ENCODE measurements at places on chromosomes 3 and 15.

DNA sequence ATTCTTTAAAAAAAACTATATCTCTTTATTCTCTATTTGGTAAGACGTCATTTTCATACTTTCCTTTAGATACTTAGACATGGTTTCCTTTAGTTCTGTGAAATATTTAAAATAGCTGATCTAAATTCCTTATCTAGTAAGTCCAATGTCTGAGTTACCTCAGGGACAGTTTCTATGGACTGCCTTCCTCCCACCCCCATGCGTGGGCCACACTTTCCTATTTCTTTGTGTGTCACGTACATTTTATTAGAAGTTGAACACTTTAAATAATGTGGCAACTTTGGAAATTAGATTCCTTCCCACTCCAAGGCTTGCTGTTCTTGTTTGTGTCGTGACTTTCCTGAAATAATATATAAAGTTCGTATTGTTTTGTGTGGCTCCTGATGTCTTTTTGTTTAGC lies 260.7 kb downstream of the EDEM1 start:
- DNase-seq, result no peak

DNA sequence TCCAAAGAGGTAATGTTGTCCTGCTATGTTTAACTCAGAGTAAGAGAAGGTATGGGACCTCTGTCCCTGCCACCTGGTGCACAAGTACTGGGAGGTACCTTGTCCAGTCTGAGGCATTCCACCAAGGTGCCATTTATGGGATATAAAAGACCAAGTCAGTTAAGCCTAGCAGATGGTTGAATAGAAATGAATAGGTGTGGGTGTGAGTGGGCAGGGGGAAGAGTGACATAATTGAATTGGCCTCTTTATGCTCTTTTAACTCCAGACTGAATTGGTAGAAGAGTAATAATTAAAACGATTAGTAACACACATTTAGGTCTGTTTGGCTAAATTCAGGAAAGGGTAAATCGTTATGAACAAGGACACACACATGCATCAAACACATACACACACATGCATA lies 562 bp downstream of the ADGRG7 start:
- DNase-seq, result no peak

DNA sequence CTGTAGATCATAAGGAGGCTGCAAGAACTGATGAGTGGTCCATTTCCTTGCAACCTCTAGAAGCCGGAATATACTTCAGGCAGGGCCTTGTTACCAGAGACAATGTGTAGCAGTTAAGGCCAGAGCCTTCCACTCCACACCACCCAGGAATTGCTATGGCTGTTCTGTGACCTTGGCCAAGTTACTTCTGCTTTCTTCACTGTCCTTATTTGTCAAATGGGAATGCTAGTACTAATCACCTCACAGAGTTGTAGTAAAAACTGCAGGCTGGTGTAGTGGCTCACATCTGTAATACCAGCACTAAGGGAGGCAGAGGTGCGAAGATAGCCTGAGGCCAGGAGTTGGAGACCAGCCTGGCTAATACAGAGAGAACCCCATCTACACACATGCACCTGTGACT lies 28.7 kb upstream of the RPN1 start:
- DNase-seq, result no peak

GRCh38 chr15:36691579-36692357 lies 112.3 kb downstream of the CDIN1 start:
- DNase-seq, result no peak

DNA sequence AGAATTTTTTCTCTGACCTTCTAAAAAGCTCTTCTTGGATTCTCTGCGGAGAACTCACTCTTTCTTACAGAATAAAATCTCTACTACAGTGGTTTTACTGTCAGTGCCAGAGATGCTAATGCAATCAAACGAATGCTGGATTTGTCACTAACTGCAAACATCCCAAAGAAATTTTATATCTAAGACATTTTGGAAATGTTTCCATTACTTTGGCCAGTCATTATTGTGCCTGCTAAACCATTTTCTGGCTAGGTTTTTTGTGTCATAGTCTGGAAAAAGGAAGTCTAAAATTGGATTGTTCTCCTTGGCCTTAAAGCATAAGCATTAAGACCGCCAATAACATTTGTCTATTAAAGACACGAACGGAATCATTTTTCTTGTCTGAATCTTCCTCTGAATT lies 54.0 kb downstream of the PLOD2 start:
- DNase-seq, result no peak

DNA sequence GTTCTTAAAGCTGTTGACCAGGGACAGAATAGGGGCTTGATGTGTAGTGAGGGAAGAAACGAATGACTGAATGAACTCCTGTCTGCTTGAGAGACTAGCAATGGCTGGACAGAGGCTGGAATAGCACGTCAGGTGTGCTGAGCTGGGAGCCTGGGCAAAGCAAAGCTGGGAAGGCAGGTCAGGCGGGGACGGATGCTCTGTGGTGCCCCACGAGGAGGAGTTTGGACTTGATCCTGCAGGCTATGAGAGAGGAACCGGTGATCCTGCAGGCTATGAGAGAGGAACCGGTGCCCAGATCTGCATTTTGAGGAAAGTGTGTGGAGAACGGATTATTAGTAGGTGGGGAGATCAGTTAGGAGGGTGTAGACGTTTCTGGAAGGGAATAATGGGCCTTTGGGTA lies 31.3 kb upstream of the PSTPIP1 start:
- no peak for DNase-seq

DNA sequence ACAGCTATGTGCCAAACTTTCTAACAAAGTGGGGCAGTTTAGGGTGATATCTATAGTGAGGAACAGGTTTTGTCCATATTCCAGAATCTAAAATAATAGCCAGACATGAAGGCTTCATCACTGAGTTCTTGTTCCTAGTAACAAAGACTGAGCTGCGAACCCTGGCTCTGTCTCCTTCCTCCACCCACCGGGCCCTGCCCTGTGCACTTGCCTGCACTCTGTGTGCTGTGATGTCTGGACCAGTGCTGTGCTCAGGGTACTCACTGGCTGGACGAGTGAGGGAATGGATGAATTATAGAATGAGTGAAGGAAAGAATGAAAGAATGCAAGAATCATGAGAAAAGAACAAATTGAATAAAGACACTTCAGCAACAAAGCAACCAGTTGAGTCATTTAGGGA lies 8.9 kb upstream of the NMNAT3 start:
- no peak for DNase-seq

GRCh38 chr3:72520690-72521308 lies 327.4 kb downstream of the SHQ1 start:
- peak; percentile 15 for DNase-seq

DNA sequence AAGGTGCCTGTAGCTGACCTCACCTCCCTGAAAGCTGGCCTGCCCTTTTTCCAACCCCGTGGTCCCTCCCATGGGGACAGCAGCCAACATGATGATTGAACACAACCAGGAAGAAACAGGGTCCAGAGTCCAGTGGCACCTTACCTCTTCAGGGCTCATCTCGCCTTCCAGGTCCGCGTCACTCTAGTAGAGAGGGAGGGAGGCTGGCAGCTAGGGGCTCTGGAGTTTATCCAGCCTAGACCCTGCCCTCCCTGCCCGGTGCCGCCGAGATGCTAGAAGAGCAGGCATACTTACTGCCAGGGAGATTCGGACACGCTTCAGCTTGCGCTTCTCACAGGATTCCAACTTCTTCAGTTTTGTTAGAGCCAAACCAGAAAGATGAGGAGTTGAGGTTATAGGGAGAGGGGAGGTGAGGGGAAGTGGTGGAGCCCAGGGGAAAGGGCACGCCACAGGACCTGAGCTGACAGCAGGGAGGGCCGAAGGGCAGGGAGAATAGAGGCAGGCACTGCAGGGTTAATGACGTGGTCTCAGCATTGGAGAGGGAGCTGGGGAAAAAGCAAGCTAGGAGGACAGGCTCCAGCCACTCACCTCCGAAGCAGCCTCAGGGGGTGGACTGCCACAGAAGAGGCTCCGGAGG lies 9.1 kb downstream of the CLCN2 start:
- no peak for DNase-seq

- no peak for DNase-seq
Observed at GRCh38 chr3:10779293-10779805, 36.7 kb upstream of the SLC6A11 start.

DNA sequence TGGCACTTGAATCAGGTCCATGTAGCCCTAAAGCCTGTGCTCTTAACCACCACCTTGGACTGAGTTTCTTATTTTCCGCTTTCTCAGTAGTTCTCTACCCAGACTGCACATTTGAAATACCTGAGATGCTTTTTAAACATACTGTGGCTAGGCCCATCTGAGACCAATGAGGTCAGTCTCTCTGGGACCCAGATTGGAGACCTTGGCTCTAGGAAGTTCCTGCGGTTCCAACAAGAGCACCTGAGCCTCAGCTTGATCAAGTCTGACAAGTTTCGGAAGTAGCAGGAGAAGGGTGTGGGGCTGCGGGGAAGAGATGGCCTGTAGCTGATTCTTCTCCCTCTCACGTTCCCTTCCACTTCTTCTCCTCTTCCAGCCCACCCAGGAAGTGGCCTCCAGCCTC lies 11.5 kb upstream of the TSEN2 start:
- no peak for DNase-seq

DNA sequence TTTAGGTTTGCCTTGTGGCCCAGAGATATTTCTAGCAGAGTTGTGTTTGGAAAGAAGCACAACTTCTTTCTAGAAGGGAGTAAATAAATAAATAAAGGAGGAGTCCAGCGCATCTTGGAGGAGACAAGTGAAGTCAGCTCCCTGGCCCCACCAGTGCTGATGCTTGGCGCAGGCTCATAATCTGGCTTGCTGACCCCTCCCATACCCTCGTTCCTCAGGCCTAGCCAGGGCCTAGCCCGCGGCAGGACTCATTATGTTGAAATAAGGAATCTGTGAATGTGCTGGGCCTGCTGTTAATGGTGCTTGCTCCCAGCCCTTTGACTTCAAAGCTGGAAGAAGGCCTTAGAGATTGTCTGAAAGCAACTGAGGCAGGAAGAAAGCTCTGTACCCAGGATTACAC lies 3.1 kb downstream of the ZNF710 start:
- no peak for DNase-seq

DNA sequence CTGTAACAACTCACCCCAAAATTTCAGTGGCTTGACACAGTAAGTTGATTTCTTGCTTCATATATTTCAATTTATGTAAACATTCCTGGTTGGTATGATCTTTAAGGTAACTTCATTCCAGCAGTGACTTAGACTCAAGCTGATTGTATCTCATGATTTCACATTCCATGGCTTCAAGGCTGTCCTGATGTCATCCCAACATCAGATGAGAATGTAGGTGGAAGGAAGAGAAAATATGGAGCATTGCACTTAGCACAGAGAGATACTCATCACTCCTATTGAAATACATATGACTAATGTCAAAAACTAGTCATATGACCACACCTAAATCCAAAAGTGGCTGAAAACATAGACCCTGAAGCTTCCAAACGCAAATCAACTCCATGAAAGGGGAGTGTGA lies 793.8 kb downstream of the TBL1XR1 start:
- DNase-seq, result no peak

DNA sequence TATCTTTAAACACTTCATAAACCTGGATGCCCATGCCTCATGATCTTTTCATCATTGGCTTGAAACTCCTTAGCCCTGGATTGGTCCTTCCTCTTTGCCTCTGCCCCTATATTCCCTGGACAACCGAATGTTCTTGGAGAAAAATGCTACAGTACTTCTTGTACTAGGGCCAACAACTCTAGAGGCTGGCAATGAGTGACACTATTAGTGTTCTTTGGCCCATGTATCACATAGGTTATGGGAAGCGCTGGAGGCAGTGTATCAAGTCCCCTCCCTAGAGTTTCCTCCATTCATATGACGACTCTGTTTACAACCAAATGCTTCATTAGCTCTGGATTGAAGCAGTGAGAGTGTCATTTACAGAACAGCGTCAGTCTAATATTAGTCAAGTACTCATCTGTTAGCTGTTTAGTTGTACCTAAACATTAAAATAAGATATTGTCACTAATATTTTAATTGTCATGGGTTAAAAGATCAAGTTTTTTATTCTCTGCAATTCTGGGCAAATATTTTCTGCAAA lies 66.4 kb upstream of the MYO5C start:
- DNase-seq, result no peak
